GM19239 (cell line): ENCODE measurements at places on chromosomes 2 and 18.

GRCh38 chr2:239670463-239671120, 269.8 kb upstream of the HDAC4 start:
- DNase-seq = no peak

DNA sequence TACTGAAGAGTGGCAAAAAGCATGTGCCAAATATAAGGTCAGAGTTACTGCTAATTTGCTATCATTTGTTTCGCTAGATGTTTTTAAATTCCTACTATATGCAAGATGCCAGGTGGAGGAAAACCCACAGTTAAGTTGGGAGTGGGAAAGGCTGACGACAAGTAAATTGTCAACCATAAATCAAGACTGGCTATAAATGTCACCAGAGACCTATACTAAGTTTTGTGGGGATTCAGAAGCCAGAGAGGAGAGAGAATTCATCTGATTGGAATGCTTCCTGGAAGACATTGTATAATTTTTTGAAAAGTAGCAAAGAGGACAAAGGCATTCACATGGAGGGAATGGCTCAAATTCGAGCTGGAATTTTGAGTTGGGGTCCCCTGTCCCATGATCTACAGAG, 64.3 kb downstream of the CFAP221 start:
- DNase-seq = no peak

- no peak for DNase-seq
These were observed 339.6 kb downstream of the CYRIA start for GRCh38 chr2:16325976-16326510.

DNA sequence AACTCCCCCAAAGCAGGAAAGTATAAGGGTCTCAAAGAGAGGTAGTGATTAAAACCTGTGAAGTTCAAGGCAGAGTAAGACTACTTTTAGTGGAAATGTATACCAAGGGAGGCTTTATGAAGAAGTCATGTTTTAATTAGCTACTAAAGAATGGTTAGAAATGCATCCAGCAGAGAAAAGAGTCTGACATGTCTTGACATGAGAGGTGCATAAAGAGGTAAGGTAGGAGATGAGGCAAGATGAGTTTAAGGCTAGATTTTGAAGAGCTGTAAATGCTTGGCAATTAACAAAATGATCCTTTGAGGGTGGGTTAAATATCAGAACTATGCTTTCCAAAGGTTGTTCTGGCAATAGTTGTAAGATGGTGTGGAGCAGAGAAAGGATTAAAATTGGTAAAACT, 88.7 kb upstream of the WDSUB1 start:
- DNase-seq = no peak

DNA sequence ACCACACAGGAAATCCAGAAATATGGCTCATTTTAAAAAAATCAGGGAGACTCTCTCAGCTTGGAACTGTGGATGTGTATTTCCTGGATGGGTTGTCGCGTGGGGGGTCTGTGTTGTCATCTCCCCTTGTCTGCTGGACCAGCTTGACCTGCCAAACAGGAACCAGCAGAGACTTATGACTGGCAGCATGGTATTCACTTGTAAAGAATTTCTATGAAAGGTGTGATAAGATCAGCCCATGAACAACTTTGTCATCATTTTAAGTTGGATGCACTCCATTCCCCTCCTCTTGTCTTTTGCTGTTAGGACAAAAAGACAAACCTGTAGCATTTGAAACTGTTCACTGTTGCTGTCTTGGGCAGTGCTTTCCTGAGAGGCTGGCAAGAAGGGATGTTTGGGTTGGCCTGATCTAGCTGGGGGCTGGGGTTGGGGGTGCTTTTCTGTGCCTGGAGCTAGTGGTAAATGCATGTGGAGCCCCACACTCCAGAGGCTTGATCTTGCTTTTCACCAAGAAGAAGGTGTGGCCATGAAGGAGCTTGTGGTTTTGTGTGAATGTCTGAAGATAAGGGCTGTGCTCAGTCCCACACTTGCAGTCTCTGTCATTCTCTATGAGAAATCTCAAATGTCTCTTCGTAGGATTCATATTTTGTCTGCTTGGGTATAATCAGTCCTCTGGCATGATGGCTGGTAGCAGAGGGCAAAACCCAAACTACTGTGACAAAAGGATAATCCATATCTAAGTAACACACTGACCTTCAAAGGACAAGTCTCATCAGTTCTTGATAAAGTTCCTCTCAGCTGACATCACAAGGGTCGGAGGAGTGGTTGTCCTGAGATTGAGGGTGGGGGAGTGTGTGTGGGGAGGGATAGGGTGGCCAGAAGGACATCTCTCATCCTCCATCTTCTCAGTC, 39.0 kb downstream of the RALB start:
- DNase-seq = no peak

DNA sequence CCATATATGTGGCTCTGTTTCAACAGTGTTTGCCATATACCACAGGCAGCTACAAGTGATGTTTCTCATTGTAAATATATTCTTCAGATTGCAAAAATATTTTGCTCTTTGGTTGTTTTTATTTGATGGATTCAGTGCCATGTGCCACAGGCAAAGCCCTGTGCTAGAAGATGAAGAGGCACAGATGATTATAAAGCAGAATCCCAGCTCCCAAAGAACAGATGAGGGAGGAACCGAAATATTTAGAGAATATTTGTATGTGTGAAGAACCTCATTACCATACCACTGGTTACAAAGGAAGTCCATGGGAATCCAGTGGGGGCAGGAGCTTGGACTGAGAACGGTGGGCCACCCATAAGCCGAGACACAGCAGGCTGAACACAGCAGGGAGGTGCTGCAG, 143.8 kb upstream of the NDUFV2 start:
- DNase-seq = no peak

GRCh38 chr18:36387310-36387709, 89.8 kb downstream of the FHOD3 start:
- DNase-seq = no peak

- no peak for DNase-seq
These were observed 383.1 kb downstream of the GALR1 start for GRCh38 chr18:77632758-77633157.

GRCh38 chr2:171963198-171963597, 36.6 kb upstream of the METAP1D start:
- DNase-seq = no peak

GRCh38 chr2:181307203-181307991, 149.8 kb upstream of the ITGA4 start:
- no peak for DNase-seq

GRCh38 chr2:224816816-224817215, 100.7 kb upstream of the CCDC195 start:
- DNase-seq = no peak

GRCh38 chr18:23266717-23267446, 131.6 kb downstream of the CABLES1 start:
- DNase-seq = no peak

GRCh38 chr2:73080321-73081131, 9.0 kb upstream of the SFXN5 start:
- DNase-seq = no peak

GRCh38 chr2:8701681-8702379, 20.0 kb downstream of the ID2 start:
- no peak for DNase-seq

DNA sequence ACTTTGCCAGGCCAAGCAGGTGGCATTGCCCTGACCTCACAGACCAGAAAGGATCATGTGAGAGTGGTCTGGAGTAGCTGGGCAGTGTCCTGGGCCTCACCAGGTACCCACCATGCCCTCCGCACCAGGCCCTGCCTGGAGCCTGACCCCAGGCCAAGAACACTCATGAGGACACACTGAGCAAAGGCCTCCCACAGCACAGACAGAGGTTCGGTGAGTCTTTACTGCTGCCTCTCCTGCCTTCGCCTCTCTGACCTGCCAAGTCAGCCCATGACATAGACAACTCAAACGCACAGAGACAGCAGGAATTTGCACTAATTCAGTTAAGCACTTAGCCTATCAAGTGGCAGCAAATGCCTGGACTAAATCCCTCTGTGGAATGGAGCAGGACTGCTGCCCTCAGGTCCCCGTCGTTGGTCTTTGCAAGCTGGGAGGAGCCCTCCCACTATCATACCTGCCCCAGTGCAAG, 62.5 kb downstream of the RHOB start:
- DNase-seq = no peak

GRCh38 chr2:80461505-80462197, 157.1 kb upstream of the LRRTM1 start:
- DNase-seq = no peak

DNA sequence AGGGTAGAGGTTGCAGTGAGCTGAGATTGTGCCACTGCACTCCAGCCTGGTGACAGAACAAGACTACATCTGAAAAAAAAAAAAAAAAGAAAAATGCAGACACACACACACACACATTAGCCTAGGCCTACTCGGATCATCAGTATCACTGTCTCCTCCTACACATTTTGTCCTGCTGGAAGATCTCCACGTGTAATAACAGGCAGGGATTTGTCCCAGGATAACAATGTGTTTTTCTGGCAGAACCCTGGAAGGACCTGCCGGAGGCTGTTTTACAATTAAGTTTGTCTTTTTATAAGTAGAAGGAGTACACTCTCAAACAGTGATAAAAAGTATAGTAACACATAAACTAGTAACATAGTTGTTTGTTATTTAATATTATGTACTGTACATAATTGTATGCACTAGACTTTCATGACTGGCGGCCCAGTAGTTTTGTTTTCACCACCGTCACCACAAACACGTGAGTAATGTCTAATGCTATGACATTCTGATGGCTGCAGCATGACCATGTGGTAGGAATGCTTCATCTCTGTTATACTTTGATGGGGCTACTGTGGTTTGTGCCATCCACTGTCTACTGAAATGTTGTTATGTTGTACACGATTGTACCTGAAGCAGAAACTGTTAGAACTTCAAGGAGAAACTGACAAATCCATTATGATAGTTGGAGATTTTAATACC, 130.6 kb downstream of the ATP9B start:
- no peak for DNase-seq
